CD4-positive, alpha-beta T cell (primary cell): ENCODE measurements at places on chromosomes 5 and 9. TPM values are rescaled to one million over a fixed set of nuclear protein-coding genes. Genes with fewer than 3 reads are reported as not detected.

DNA sequence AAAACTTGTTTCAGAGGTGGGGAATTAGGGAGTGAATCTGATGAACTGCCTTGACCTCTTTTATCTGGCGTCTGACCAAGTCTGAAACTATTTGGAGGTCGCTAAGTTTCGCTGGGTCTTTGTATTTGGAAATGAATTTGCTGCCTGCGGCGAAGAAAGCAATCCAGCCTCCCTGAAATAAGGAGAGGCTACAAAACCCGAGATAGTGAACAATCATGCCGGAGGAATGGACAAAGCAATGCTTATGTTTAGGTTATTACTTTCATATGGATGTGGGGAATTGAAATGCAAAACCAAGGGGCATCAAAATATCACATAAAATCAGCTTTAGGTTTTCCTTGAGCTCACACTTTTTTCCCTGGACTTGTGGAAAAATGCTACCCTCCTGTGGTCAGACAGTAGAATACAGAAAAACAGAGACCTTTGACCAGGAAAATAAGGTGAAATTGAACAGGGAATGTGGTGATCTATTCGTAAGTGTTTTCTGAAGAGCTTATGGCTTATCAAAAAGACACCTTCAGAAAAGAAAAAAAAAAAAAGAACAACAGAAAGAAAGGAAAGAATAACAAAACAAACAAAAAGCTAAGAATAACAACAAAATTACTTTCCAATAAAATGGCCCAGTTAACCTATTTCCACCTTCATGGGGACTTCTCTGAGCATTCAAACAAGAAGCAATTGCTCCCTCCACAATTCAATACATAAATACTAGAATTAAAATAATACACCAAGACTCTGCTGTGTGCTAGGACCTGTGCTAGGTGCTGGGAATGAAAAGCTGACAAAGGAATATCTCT lies 68.6 kb upstream of the DPYSL3 start:
- no peak for DNase-seq

DNA sequence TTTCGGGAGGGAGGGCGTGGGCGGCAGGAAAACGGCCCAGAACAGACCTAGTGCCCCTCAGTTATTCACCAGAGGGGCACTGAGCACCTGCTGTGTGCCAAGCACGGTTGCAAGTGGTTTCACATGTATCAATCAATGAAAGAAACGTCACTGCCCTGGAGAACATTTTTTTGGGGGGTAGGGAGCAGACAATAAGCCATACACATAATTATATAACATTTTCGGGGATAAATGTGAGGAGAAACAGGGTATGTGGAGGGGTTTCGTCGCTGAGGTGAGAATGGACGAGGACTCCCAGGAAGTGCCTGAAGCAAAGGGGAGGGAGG lies 444 bp upstream of the ZNF354A start:
- DNase-seq: no peak

- DNase-seq: peak; percentile 51
Measured at GRCh38 chr5:79025054-79025472, 40.0 kb upstream of the ARSB start.

DNA sequence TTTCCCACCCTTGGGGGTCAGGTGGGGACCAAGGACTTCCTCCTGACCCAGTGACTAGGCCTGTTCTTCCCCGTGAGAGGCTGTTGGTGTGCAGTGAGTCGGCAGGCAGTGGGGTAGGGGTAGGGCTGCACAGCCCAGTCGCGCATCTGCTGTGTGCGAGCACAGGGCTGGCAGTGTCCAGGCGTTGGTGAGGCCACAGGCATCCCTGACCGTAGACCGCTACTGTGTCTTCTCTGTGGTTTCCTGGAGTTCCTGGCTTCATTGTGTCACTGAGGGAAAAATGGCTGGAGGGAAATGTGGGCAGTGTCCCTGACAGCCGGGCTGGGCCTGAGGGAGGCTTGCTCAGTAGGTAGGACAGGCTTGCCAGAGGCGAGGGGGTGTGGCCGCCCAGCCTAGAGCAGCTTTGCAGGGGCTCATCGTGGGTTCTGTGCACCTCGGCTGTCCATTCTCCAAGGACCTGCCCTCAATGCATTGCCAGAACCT lies 95.4 kb downstream of the CACNA1B start:
- no peak for DNase-seq

DNA sequence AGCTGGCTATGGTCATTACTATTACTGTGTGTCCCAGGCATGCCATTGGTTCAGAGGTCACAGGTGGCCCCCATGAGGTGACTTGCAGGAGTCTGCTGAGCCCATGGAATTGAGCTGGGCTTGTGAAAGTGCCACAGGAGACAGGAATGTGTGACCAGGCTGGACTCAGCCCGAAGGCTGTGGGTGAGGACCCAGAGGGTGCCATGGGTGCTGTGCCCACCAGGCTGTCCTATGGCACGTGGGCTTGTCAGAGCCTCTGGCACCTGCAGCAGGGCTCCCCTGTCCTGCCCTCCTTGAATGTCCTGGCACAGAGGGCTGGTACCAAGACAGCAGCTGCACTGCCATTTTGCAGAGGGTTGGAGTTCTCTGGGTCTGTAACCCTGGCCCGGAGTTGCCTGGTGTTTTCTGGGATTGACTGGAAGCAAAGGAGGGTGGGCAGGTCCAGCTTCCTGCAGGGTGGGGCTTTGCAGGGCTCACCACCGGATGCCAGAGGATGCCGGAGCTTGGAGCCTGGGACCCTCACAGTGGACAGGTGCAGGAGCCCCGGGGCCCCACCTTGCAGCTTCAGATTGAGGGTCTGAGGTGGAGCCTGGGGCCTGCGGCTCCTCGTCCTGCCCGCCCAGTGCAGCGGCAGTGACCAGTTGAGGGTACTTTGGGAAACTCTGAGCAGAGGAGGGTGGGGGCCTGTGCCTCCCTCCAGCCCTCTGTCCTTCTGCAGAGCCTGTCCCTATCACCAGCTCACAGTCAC lies 14.2 kb downstream of the COL5A1 start:
- no peak for DNase-seq

GRCh38 chr5:102627315-102627714 lies 127.8 kb upstream of the PAM start:
- no peak for DNase-seq

GRCh38 chr9:11431490-11431889 lies 818.7 kb upstream of the PTPRD start:
- DNase-seq: no peak

GRCh38 chr5:1212881-1213280 lies 11.5 kb downstream of the SLC6A19 start:
- no peak for DNase-seq

GRCh38 chr5:56476487-56476856 lies 243.3 kb upstream of the ANKRD55 start:
- DNase-seq: no peak

- DNase-seq: no peak
Measured at GRCh38 chr9:2676466-2676865, 40.8 kb upstream of the KCNV2 start.

DNA sequence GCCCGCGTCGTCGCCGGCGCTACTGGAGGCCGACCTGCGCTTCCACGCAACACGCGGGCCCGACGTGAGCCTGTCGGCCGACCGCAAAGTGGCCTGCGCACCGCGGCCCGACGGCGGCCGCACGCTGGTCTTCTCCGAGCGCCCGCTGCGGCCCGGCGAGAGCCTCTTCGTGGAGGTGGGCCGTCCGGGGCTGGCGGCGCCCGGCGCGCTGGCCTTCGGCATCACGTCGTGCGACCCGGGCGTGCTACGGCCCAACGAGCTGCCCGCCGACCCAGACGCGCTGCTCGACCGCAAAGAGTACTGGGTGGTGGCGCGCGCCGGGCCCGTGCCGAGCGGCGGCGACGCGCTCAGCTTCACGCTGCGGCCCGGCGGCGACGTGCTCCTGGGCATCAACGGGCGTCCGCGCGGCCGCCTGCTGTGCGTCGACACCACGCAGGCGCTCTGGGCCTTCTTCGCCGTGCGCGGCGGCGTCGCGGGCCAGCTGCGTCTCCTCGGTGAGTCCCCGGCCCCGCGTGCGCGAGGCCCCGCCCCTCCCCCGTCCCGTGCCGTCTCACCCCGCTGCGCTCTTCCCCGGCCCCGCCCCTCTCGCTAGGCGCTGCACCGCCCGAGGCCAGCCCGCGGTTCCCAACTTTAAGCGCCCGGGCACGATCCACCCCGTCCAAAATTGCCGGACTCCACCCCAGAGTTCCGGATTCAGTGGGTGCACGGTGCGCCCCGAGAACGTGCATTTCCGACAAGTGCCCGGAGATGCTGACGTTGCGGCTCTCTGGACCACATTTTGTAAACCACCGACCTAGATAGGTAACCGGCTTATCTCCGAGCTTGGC lies 42.8 kb downstream of the NEURL1B start:
- DNase-seq: peak; percentile 76

GRCh38 chr9:105344283-105344682 lies 99.8 kb downstream of the SLC44A1 start:
- no peak for DNase-seq

DNA sequence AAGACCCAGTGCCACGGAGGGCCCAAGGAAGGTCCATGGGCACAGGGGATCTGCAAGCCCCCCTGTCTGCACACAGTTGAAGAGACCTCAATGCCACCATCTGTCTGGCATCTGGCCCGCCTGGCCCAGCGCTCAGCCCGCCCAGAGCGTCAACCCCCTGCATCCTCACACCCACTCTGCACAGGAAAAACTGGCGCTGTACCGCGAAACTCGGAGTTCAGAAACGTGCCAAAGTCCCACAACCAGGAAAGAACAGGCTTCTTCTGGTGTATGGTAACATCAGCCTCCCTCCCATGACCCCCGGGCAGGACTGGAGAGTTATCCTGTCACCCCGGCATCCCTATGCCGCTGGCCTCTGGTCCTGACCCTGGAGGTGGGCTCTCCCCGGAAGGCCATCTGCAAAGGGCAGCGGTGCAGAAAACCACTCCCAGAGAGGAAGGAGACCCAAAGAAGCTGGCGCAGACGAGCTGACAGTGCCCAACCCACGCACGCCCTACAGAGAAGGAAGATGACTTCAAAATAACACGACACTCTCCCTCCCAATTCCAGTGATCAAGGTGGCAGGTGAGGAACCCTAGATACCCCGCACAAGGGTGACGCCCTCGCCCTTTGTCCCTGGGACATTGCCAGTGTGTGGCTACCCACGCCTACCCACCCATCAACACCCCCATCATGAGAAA lies 18.9 kb downstream of the VAV2 start:
- no peak for DNase-seq

GRCh38 chr5:168607946-168608345 lies 28.8 kb upstream of the PANK3 start:
- no peak for DNase-seq

- DNase-seq: no peak
Measured at GRCh38 chr5:61351733-61352132, 19.7 kb downstream of the ZSWIM6 start.

- no peak for DNase-seq
Measured at GRCh38 chr5:36722900-36723299, 116.5 kb downstream of the SLC1A3 start.

GRCh38 chr9:21015129-21015815 lies 16.2 kb downstream of the HACD4 start:
- DNase-seq: no peak

DNA sequence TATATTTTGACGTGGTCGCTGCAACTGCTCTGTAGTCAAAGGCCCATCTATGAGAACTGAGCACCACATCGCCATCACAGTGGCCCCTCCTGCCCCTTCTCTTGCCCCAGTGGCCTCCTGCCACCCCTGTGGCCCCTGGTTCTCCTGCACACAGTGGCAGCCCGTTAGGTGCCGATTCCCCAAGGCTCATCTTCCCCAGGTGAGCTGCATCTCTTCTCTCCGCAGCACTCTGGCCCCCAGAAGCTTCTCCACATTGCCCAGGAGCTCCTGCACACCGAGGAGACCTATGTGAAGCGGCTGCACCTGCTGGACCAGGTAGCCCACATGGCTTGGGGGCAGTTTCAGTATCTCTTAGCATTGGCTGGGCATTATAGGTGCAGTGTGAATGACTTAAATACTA lies 55.4 kb downstream of the FGD3 start:
- DNase-seq: no peak

DNA sequence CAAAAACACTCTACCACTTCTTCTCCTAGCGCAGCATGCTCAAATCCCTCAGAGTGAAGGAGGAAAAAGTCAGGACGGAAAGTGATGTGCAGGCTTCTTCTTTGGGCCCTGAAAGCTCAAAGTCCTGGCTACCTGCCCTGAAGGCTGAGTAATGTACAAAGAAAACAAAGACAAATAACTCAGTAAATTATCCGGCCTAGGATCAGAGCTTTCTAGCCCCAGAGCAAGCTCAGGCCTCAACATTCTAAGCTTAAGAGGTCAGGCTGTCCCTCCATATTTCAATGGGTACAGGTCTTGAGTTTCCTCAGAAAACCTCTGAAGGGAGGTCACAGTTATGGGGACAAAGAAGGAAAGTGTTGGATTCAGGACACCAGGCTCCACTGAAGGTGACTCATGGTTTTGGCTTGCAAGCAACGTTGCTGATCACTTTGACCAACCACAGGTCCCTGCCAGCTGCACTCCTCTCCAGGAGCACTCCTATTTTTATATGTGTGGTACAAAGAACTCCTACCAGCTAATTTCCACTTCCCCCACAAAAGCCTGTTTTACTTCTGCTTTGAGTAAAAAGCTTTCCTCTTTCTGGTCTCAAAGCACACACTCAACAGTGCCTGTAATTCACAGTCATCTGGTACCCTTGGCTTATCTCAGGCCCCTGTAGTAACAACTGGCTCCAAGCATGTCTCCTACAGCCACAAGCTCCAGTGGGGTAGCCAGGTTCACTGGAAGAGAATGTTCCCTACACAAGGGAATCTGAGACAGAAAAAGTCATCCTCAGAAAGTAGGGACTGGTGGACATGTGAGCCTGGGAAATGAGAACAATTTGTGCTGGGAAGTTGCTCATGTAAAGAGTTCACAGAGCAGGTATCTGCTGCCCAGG lies 115.7 kb downstream of the UGCG start:
- no peak for DNase-seq

- no peak for DNase-seq
Measured at GRCh38 chr5:125604104-125604503, 819.1 kb upstream of the GRAMD2B start.

DNA sequence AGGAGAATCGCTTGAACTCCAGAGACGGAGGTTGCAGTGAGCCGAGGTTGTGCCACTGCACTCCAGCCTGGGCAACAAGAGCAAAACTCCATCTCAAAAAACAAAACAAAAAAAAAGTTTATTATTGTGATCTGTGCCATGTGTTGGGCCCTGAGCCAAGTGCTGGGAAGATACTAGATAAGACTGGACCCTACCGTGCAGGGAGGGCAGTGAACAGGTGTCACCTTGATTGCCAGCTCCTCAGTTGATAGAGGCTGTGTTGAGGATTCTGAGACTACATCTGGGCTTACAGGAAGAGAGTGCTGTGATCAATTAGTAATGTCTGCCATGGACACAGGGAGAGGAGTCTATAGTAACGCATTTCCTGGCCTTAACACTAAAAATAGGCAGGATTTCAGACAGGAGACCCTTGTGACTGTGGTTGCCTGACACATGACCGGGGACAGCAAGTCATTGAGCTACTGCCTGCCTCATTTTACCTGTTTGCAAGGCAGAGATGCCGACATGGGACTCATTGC lies 201.5 kb downstream of the C9orf50 start:
- no peak for DNase-seq

- DNase-seq: no peak
Measured at GRCh38 chr5:150147670-150148069, 8.0 kb downstream of the PDGFRB start.

The PRDM9 gene
- total RNA-seq: not detected

The CDX1 gene
- total RNA-seq: not detected

The FIBCD1 gene
- not detected for total RNA-seq

The TSPAN17 gene
- total RNA-seq: 7.9 TPM
